ENCODE measurements at places on chromosomes 1 and 21. TPM values are rescaled to one million over a fixed set of nuclear protein-coding genes. Genes with fewer than 3 reads are reported as not detected.

DNA sequence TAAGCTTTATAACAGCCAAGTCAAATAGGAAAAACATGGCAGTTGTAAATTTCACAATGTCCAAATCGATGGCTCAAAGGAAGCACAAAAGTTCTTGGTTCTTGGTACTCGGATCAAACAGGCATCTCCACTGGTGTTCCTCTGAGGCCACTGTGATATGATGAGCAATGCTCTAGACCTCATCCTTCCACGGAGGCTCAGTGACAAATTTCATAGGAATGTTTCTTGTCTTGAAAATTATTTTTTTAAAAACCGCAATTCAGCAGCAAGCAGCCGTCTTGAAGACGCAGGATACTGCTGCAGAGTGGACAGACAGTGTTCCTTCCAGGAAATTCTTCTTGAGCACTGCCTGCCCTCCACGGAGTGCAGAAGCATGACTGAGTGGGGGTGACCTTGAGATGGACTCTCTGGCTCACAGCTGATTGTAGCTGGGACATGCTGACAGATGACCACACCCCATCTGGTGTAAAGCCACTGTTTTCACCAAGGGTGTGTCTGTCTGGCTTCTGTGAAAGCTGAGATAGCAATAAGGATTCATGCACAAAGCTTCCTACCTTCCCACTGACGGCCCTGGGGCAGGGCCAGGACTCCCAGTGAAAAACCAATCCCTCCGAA lies 61.9 kb downstream of the TIAM1 start:
- no peak for DNase-seq

TEDDM1 gene
- not detected for total RNA-seq

DMBX1 gene
- not detected for total RNA-seq

DNA sequence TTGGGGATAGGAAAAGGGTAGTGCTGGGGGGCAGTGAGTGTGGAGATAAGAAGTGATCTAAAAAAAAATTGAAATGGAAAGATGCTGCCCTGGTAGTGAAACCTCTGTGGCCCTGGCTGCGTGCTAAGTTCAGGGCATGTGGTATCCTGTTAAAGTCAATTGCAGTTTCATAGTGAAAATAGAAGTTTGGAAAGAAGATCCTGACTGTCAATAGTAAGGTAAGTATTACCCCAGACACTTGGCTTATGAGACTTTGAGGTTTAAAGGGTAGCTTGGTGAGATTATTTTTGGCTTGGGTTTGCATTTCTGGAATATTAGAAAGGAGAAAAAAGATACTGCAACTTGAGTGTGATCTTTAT lies 6.8 kb downstream of the ARID1A start:
- DNase-seq, result no peak

DNA sequence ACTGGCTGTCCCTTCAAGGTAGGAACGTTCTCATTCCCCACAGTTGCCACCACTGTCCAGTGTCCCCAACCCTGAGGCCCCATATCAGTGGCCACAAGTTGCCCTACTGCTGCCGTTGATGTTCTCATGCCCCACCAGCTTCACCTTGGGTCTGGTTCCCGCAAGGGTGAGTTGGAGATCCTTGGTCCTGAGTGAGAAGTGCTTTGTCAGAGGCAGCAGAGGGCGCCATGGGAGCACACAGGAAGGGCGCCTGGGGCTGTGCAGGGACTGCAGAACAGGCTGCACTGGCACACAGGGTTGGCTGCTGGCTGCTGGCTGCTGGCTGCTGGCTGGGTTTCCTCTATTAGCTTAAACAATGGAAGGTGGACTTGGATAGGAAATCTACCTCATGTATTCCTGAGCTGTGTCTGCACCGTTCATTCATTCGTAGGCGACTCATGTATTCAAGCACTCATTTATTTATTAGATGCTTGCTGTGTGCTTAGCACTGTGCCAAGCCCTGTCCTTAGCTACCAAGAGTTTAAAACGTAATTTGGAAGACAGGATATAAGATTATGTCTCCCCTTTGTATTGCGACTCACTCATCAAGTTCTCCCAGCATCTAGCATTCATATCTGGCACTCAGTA lies 2.1 kb upstream of the S100A9 start:
- peak; percentile 78 for DNase-seq

KIF2C gene
- total RNA-seq, result 0.73 TPM

ZNF593OS gene
- total RNA-seq, result not detected

DNA sequence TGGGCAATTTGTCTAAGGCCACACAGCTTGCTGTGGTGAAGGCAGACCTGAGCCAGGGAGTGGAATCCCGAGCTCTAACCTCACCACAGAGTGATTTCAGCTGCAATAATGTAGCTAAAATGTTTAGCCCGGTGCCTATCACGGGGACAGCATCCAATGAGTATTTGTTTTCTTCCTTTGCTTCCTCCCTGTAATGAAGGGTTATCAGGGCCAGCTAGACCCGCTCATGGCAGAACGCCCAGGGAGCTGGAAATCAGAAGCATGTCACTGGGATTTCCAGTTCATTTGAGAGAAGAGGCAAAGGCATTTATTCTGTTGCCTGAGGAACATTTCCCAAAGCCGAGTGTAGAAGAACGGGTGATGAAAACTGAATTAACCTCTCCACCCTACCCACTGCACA lies 183.1 kb downstream of the ZSCAN20 start:
- DNase-seq, result no peak

FCRL4 gene
- not detected for total RNA-seq

GRCh38 chr21:10425856-10426255 lies 95.5 kb upstream of the TPTE start:
- no peak for DNase-seq

- DNase-seq, result no peak
Measured at GRCh38 chr1:118661769-118662320, 326.3 kb downstream of the TBX15 start.

GRCh38 chr1:178066908-178067614 lies 26.8 kb upstream of the RASAL2 start:
- DNase-seq, result no peak

DHDDS gene
- 25.9 TPM for total RNA-seq

AMY2B gene
- total RNA-seq, result 18.0 TPM

- DNase-seq, result no peak
Measured at GRCh38 chr1:155983191-155984024, 5.1 kb upstream of the ARHGEF2 start.

- DNase-seq, result no peak
Measured at GRCh38 chr1:156923670-156924477, 3.4 kb downstream of the LRRC71 start.

ABCD3 gene
- total RNA-seq, result 60.8 TPM

GRCh38 chr1:228723921-228724320 lies 11.4 kb upstream of the RHOU start:
- DNase-seq, result no peak

NGF gene
- total RNA-seq, result 0.55 TPM

TAL1 gene
- 1.9 TPM for total RNA-seq

CLDN19 gene
- not detected for total RNA-seq

CAMK1G gene
- total RNA-seq, result 0.13 TPM

GRCh38 chr1:218667781-218668516 lies 322.8 kb downstream of the TGFB2 start:
- DNase-seq, result no peak

- no peak for DNase-seq
Measured at GRCh38 chr1:84192681-84193080, 48.6 kb downstream of the PRKACB start.

WDR3 gene
- 14.6 TPM for total RNA-seq

ZNF670 gene
- 1.0 TPM for total RNA-seq

DNA sequence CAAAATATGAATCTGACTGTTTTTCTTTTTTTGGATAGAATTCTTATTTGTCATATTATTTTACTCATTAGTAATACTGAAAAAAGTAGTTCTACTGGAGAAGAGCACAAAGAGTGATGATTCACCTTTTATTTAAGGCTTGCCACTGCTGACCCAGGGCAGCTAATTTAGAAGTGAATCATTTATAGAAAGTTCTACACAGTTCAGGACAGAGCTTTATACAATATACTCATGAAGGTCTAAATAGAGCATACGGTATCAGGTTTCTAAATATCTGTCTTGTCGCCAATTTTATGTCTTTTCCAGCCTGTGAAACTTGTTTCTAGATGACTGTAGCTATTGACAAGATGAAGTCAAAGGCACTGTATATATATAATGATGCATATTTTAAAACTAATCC lies 25.0 kb downstream of the GIPC2 start:
- no peak for DNase-seq

DNA sequence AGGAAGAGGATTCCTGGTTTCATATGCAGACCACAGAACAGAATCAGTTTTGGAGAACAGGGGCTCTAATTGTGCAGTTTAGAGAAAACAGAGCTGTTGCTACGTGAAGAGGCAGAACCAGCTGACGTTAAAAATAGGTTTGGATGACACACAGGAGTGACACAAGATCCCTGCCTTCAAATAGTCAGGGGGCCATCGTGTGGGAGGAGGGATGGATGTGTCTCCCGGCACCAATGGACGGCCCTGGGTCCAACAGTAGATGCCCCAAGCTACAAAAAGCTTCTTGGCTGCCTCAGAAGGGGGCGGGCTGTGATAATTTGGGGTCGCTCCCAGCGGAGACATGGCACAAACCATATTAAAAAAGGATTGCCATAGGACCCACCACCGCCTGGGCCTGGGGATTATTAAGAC lies 87.8 kb downstream of the MRPL37 start:
- DNase-seq, result no peak

NEXN gene
- total RNA-seq, result 0.68 TPM

DNA sequence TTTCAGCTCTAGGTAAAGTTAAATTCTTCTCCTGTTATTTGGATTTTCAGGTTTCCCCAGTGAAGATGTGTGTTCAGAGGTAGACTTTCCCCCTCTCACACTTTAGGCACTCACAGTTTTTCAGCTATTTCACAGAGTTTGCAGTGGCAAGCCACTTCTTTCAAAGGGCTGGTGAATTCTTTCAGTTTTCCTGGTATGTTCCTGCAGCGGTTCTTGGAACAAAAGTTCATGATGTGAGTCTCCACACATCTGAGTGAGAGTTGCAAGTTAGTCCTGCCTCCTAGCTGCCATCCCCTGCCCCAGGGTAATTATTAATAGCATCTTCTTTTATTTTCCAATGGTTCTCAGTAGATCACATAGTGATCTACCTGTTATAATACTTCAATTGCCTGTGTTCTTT lies 27.3 kb upstream of the CD84 start:
- DNase-seq, result no peak

GRCh38 chr1:107246775-107247345 lies 106.0 kb downstream of the NTNG1 start:
- DNase-seq, result no peak
